ENCODE measurements at places on chromosomes 6 and 20.

GRCh38 chr6:139161169-139161568 is 26.3 kb downstream of the HECA start:
- DNase-seq = peak; percentile 41

DNA sequence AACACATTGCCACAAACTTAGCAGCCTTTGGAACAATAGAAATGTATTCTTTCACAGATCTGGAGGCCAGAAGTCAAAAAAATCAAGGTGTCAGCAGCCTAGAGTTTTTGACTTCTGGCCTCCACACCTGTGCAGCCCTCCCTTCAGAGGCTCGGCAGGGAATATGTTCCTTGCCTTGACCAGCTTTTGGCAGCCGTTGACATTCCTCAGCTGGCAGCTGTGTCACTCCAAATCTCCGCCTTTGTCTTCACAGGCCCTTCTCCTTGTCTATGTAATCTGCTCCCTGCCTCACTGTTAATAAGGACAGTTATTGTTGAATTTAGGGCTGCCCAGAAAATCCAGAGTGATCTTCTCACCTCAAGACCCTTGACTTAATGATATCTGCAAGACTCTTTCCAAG is 17.2 kb upstream of the AHI1 start:
- no peak for DNase-seq

GRCh38 chr6:32191696-32192607 is 491 bp downstream of the GPSM3 start:
- DNase-seq = no peak

GRCh38 chr20:32918751-32919150 is 60.0 kb downstream of the EFCAB8 start:
- DNase-seq = no peak

- peak; percentile 36 for DNase-seq
Measured at GRCh38 chr6:37663019-37663810, 34.5 kb downstream of the MDGA1 start.

Data from fibroblast of the aortic adventitia (primary cell).